ENCODE measurements at places on chromosomes 6 and 20.
A peak's percentile ranks its signal among the peaks of the same experiment; 100 is the strongest.

DNA sequence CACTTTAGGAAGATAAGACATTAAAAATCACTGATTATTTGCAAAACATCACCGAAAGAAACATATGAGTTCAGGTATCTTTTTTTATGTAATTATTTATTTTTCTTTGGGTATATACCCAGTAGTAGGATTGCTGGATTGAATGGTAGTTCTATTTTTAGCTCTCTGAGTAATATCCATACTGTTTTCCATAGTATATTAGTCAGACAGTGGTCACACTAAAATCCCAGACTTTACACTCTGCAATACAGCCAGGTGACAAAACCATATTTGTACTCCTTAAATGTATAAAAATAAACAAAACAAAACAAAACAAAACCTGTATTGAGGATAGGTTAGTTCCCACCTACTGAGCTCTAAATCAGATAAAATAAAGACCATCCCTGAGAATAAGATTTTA is 1024.3 kb upstream of the EYS start:
- no peak for DNase-seq

- DNase-seq: no peak
Measured at GRCh38 chr6:71033171-71033570, 76.3 kb upstream of the B3GAT2 start.

DNA sequence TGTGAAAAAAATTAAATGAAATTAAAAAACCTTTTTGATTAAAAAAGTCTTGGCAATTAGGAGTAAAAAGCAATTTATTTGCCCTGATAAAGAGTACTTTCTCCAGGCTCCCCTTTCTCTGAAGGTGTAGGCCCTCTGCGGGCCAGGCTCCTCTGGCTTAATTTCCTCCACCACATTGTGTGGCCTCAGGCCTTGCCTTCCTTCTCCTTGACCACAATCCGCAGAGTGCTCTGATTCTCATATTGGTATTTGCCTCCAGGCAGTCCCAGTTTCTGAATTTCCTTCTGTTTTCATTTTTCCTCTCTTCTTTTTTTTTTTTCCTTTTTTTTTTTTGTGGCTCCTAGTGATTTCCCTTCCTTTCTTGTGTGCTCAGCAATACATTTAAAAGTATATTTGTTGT is 96.4 kb downstream of the AIG1 start:
- no peak for DNase-seq

- DNase-seq: no peak
Measured at GRCh38 chr20:35975576-35976373, 7.4 kb downstream of the CNBD2 start.

DNA sequence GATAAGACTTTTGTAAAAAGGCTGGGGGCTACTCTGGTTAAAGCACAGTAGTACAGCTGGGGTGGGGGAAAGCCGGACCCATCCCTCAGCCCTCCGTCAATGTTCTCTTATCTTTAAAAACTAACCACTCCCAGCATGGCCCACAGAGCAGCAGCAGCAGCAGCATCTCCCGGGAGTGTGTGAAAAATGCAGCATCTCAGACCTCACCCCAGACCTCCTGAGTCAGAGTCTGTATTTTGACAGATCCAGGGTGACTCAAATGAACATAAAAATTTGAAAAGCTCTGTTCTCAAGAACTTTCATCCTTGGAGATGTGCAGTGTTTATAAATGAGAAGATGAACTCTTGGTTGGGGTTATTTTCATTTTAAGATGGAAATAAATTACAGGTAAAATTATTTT is 277.7 kb upstream of the ECI2 start:
- DNase-seq: no peak

DNA sequence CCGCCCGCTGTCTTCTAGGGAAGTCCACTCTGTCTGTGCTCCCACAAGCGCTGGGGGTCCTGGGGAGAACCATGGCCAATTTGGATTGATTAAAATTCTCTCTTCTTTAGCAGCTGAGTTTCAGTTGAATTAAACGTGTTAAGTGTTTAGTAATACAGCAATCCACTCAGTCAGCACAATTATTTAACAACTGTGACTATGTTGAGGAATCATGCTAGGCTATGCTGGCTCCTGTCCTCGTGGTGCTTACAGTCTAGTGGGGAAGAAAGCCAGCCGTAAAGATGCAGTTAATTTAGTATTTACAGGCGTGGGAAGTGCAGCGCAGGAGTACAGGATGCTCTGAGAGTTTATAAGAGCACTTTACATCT is 88.9 kb upstream of the FOXP4 start:
- DNase-seq: no peak

- DNase-seq: no peak
Measured at GRCh38 chr20:8190043-8190880, 58.2 kb downstream of the PLCB1 start.

GRCh38 chr6:79180052-79180451 is 54.4 kb downstream of the HMGN3 start:
- DNase-seq: no peak

DNA sequence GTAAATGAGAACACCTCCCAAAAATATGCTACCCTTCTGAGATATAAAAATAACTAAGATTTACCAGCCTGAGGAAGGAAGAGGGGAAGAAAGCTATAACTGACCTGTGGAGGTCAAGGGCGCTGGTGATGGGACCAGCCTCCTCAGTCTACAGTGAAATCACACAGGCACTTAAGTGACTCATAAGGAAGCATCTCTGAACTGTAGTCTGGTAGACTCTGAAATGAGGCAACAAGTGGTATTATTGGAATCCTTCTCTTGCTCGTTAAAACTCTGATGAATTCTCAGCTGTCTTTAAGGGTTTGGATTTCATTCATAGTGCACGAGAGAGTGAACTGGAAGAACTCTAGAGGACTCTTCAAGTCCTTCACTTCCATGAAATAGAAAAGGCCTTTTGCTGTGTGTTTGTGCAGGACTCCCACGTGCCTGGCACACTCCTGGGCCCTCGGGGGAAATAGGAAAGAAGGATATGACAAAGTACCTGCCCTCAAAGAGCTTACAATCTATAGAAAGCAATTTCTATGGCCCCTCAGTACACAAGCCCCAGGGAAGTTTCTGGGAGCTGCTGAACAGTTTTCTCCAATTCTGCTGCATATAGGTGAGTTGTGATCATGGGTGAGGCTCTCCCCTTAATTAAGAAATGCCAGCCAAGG is 231.8 kb upstream of the RREB1 start:
- DNase-seq: no peak

GRCh38 chr6:214428-214827 is 77.9 kb upstream of the DUSP22 start:
- DNase-seq: no peak

- DNase-seq: no peak
Measured at GRCh38 chr20:53162251-53162835, 190.2 kb downstream of the TSHZ2 start.

DNA sequence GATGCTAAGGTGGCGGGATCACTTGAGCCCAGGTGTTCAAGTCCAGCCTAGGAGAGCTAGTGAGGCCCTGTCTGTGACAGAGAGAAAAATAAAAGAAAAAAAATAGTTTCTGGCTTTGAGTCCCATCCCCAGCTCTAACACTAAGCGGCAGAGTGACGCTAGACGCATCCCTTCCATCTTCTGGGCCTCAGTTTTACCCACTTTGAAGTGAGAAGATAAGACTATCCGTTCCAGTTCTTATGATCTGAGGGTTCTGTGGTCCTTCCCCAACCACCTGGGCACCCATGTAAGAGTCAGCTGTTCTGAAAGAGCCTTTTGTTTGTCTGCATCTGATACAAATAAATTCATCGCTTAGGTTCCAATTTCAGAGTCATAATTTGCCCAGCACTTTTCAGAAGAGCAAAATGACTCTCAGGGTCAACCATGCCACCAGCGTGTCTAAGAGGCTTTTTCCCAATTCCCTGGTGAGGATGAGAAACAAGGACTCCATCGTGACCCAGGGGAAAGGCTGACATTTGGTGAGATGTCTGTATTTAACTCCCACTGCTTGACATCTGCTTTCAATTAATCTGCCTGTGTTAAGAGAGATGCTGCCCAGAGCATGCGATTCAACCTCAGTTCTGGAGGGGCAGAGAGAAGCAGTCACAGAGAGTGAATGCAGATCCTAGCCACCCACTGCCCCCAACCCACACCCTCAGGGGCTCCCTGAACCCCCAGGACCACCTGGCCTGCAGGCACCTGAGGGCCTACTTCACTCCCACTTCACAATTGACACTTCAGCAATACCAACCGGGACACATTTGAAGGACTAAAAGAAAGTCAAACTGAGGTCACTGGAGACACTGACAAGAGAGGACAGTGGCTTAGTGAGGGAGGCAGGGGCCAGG is 131.6 kb upstream of the TOP1 start:
- DNase-seq: no peak

DNA sequence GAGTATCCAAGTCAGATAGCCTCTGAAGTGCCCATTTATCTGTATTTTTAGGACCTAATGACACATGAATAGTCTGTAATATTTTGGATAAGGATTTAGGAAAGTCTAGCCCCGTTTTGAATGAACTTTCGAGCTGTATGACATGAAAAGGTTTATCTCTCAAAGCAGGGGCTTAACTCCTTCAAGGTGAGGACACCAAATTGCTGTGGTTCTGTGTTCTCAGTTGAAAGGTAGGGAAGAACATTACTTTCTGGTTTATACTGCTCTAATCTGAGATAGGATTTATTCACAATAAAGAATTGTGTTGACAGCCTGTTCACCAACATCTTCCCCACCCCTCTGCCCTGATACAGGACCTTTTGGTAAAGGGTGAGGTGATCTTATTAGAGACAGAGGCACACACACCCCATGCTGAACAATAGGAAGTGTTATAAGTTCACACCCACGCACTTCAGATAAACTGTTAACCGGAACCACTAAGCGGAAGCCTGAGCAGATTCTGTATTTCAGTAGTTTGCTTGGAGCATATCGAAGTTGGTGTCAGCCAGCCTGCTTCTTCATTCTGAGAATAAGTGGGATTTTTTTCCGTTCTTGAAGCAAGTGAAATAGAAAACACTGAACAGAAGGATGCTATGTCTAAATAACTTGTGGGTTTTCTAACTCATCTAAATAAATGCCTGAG is 223.3 kb downstream of the TMEM242 start:
- DNase-seq: peak; percentile 20

DNA sequence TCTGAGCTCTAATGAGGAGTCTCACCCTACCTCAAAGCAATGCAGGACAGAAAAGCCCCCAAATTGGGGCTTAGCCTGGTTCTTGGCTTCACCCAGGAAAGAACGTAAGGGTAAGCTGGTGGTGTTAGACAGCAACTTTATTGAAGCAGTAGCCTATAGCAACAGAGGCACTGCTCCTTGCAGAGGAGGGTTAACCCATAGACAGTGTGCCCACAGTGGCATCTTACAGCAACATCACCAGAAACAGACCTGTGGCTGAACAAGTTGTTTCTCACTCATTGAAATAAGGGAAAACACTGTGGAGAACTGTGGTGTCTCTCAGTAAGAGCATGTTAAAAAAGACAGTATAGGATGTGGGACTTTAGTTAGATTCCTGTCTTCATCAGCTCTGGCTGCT is 80.4 kb upstream of the SPTLC3 start:
- no peak for DNase-seq

DNA sequence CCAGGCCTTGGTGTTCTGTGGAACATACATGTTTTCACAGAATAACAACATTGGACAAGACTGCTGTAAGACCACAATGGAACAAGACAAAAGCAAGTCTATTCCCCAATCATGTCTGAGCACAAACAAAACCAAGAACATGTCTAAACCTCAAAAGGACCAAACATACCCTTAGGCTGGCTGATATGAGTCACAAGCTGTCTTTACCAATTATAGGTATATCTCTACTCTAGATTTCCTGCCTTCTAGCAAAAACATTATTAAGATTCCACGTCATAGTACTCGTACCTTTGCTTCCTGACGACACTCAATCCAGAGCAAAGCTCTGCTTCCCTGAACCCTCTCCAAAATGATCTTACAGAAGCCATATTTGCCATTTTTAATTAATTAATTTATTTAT is 15.4 kb upstream of the L3MBTL1 start:
- DNase-seq: no peak

DNA sequence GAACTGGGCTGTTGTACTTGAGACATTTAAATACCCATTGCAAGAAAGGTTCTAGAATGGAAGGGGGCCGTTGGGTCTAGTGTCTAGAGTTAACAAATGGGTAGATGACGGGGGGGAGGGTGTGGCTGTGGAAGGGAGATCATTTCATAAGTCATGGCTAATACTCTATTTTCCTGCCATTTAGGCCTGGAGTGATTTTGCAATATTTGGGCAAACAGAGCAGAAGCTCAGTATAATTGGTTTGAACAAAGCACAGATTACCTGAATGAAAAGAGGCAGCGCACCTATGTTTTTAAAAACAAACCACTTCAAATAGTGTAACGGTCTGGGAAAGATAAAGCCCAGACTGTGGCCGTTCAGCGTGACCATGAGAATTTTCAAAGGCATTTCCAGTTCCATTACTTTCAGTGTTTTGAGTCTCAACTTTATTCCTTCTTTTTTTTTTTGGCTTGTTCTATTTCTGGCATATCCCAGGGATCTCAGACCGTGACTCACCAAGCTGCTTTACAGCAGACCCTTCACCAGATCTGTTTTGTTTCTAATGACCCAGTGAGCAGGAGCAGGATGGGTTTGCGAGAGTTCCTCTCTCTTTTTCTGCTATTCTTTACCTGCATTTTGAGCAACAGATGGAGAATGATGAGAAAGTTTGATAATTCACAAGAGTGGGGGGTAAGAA is 73.7 kb downstream of the LYRM2 start:
- DNase-seq: no peak

DNA sequence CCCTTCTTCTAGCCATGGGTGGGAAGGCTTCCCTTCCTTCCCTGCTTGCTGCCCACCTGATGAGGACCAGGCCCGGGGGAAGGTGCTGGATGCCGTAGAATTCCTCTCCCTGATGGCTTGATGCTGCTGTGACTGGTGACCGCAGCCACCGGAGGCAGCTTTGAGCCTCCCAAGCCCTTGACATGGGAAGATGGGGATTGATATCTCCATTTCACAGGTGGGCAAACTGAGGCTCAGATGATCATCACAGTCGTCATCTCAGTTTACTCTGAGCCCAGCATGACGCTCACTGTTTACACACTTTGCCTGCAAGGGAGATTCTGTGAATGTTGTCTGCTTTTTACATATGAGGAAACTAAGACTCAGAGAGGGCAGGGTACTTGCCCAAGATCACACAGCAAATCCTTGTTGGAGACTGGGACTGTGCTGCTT is 43.9 kb downstream of the SRC start:
- DNase-seq: no peak

- DNase-seq: no peak
Measured at GRCh38 chr6:88775866-88776571, 187.4 kb downstream of the RNGTT start.

GRCh38 chr6:70717038-70717801 is 49.5 kb downstream of the SMAP1 start:
- no peak for DNase-seq

GRCh38 chr6:47789553-47789952 is 7.7 kb downstream of the OPN5 start:
- no peak for DNase-seq

DNA sequence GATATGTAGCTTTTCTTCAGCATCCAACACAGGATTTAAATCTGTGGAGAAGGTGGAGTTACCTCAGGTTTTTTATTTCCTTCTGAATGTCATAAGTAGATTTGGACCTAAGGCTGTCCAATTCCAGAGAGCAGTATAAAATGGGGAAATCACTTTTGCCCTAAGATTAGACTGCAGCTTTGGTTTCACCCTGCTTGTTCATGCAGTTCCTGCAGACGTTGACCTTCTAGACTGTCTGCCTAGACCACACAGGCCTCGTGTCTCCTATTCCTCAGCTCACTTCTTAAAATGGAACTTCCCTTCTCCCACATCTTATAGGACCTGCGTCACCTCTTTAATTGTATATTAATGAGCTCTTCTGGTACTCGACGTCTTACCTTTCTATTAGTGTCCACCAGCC is 26.0 kb upstream of the C6orf62 start:
- no peak for DNase-seq
